ENCODE measurements at places on chromosomes 12 and 14.

DNA sequence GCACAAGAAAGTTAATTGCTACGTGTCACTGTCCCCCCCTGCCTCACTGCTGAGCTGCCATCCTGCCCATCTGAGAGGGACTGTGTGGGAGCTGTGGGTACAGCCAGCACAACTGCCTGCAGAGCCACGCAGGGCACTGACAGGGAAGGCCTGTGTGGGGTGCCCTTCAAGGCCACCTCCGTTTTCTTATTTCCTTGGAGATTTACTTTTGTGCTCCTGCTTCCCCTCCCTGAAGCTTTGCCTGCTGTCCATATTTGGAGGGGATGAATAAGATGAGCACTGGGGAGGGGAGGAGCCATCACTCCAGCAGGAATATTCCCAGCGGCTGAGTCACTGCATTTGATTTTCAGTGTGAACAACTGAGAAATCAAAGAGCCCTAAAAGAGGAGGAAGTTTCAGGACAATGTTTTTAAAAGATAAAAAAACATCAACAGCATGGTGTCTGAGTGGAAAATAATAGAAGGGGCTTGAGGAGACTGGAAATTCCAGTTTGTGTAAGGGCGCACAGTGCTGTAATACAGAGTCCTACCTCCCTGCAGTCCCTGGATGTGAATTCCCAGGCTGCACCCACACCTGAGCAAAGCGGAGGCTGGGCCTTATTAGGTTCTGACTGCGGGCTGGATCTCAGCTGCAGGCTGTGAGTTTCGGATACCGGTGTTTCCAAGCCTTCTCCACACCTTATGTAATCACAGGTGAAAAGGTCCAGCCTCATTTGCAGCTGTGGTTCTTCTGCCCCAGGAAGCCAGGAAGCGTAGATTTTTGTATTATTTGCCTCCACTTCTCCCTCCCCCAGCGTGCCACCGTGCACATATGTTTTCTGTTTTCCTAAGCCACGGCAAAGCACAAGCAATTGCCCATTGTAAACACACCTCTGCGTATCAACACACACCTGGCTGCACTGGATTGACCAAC is 192.6 kb upstream of the BCL2L14 start:
- DNase-seq = no peak

DNA sequence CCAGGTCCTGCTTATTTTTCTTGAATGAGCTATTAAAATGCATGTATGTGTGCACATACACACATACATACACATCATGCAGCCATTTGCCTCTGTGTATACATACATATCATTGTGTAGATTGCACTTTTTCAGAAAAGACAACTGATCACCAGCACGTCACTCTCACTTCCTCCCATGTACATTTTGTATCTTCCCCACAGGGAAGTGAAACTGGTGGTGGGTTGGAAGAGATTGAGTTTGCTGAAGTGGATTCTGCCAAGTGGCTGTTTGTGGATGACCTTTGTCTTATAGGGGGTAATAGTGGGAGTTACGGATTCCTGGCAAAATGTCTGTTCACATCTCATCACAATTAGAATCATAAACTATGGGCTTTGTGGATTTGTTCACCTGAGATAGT is 448.6 kb downstream of the RAD51B start:
- no peak for DNase-seq

DNA sequence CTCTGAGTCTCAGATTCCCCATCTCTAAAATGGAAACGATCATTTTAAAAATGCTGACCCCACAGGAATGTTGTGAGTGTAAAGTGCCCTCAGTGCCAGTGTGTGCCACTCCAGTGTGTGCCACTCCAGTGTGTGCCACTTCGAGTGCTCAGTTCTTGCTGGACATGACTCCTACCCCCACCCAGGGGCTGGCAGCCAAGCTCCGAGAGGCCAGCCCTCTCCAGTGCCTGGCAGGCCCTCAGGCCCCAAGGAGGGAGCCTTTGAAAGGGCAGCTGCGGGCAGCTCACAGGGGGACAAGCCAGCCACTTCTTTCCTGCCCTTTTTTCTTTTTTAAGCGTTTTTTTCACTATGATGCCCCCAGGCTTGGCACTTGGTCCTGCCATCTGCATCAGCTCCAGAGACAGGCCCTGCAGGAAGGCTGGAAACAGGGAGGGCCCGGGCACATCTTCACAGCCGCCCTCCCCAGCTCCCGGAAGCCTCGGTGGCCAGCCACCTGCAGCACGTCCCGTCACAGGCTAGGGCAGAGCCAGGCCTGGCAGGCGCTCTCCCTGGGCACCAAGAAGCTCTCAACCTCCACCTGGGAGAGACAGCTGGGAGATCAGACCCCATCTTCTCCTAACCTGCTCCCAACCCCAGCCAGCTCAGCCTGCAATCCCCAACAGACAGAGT is 29.8 kb downstream of the NCOR2 start:
- no peak for DNase-seq

- no peak for DNase-seq
These were observed 600.5 kb downstream of the SLC16A7 start for GRCh38 chr12:60196366-60196765.

- peak; percentile 17 for DNase-seq
These were observed 2.2 kb downstream of the OASL start for GRCh38 chr12:121036810-121037326.

DNA sequence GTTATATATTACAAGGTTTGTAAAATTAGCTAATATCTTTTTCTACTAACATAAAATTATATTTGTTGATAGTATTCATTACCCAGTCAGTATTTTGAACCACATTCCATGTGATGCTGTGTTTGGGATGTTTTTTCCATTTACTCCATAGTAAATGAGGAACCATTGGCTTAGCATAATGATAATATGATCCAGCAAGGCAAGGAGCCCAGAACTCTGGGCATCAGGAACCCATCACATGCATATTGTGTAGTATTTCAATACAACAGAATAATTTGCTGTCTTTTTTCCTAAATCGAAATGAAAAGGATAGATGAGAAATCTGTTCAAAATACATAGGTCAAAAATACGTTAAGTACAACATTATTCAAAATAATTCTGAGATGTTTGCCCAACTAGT is 48.7 kb upstream of the GARIN2 start:
- no peak for DNase-seq

DNA sequence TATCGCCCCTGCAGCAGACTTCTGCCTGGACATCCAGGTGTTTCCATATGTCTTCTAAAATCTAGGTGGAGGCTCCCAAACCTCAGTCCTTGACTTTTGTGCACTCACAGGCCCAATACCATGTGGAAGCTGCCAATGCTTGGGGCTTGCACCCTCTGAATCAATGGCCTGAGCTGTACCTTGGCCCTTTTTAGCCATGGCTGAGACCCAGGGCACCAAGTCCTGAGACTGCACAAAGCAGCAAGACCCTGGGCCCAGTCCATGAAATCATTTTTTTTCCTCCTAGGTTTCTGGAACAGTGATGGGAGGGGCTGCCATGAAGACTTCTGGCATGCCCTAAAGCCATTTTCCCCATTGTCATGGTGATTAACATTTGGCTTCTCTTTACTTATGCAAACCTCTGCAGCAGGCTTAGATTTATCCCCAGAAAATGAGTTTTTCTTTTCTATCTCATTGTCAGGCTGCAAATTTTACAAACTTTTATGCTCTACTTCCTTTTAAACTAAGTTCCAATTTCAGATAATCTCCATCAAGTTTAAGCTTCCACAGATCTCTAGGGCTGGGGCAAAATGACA is 1445.8 kb upstream of the FLRT2 start:
- DNase-seq = no peak

GRCh38 chr14:36317650-36318049 is 2.8 kb downstream of the MBIP start:
- no peak for DNase-seq

DNA sequence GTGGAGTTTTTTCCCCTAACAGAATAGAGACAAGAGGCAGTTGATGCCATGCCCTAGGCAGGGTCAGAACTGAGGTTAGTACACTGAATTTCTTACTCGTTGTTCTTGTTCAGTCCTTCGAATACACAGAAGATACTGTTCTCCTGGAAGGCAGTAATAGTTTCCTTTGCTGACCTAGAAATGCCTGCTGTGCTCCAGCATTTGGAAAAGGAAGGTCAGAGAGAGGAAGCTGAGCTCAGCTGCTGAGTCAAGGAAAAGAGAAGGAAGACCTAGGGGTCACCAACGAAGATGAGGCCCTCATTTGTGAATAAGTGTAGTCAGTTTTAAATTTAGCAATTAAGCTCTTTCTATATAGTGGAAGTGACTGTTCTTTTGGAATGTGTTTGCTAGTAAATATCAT is 100.1 kb downstream of the CRADD start:
- no peak for DNase-seq

DNA sequence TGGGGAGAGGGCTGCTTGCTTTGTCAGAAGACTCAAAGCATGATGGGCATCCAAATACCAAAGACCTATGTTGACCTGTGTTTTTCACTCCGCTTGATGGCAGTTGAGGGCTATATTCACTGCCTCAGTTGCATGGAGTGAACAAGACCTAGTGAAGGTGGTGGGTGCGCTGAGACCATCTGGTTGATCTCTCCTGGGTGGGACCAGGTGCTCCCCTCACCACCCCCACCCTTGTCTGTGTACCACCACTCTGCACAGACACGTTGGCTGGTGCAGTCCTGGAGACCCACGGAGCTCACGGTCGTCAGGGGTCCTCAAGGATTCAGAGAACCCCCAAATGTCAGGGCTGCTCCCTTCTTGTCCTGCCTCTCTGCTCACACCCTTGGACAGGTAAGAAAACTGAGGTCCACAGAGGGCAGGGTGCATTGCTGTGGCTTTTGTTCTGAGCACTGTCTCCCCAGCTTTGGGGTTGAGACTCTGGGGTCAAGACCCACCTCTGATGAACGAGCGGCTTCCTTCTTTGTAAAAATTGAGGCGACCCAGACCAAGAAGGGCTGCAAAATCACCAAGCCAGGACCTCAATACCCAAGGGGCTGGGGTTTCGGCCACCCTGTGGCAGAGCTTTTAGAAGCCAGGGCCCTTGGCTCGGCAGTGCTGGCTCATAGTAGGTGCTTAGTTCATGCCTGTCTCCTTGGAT is 166.3 kb upstream of the RTL1 start:
- DNase-seq = no peak

GRCh38 chr12:45598761-45599160 is 130.7 kb upstream of the ARID2 start:
- no peak for DNase-seq

- no peak for DNase-seq
These were observed 698.8 kb upstream of the LMO3 start for GRCh38 chr12:17304503-17305347.

GRCh38 chr12:39431797-39432196 is 11.1 kb downstream of the KIF21A start:
- no peak for DNase-seq

DNA sequence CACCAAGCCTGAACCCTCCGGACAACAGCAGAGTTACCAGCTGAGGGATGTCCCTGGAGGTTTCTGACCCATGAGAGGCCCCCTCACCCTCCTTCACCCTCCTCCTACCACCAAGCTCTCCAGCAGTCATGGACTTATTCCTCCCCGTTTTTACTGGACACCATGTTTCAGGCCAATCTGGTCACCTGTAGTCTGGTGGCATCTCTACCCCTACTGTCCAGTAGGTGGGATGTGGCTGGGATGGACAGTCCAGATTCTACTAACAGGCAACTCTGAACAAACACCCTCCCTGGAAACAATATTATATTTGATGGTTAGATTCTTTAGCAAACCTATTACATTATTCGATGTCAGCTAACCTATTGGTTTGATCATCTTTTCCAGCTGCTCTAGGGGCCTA is 83.2 kb downstream of the SLC38A1 start:
- no peak for DNase-seq

DNA sequence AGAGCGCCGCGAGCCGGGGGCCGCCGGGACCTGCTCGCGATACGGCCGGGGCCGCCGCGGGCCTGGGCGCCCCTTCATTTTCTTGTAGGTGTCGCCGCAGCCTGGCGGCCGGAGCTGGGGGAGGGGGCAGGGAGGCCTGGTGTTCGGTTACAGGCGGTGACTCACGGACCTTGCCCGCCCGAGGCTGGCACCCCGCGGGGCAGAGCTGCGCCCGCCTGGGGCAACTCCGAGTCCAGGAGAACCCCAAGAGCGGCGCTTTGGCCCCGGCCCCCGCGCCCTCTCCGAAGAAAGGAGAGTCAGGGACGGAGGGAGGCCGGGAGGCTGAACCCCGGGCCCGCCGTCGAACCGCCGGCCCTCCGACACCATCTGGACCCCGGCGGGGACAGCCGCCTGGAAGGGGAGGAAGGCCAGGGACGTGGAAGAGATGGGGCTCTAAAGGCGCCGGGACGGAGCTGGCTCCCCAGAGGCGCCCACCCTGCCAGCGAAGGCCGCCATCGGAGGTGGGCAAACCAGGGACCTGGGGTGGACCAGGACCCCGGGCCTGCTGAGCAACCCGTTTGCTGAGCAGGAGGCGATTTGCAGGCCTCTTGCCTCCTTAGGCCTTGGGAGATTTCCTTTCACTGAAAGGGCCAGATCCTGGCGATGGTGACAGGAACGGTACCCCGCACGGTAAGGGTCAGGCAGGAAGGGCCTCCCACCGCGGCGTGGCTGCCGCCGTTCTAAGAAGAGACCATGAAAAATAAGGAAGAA is 843 bp upstream of the NUAK1 start:
- DNase-seq = no peak

GRCh38 chr14:82146846-82147245 is 613.2 kb upstream of the SEL1L start:
- no peak for DNase-seq

- no peak for DNase-seq
These were observed 148.4 kb downstream of the SLC25A21 start for GRCh38 chr14:37023875-37024565.

DNA sequence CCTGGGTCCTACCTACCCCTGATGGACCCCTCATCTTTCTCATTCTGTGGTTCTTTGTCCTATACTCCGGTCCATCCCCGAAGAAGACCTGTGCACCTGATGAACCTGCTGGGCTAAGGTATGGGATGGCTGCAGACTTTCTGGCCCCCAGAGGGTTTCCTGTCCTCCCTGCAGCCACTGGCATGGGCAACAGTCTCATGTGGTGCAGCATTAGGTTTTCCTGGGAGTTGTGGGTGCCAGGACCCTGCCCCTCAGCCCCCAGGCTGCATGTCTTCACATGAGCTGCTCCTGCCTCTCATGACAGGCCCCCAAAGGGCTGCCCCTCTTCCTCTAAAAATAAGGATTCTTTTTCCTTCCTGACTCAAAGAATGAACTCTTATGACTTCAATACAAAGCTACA is 72.3 kb upstream of the GPR68 start:
- DNase-seq = no peak
